ENCODE measurements at places on chromosomes 6 and 20.
A peak's percentile ranks its signal among the peaks of the same experiment; 100 is the strongest.

DNA sequence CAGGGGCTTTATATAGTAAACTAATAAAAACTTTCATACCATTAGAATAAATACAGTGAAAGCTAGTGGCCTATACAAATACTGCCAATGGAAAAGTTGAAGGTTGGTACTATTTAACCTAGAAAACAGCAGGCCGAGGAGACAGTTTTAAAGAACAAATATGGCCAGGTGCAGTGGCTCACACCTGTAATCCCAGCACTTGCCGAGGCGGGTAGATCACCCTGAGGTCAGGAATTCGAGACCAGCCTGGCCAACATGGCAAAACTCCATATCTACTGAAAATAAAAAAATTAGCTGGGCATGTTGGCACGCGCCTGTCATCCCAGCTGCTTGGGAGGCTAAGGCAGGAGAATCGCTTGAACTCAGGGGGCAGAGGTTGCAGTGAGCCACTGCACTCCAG is 24.8 kb downstream of the GLYATL3 start:
- no peak for DNase-seq

DNA sequence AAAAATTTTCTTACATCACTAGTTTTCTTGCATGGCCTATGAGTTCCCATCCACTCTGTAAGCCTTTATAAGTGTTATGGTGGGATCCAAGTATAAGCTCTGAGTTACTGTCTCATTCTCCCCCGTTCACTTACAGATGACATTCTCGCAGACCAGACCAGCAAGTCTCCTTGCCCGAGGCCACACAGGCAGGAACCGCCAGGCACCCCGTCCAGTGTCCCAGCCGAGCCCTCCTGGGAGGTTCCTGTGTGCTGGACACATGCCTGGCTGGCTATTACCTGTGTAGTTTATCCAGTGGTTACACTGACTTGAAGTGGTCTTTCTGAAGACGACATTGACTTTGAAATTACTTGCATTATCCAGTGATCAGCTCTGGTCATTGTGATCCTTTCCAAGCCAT is 234.8 kb upstream of the QKI start:
- no peak for DNase-seq

- no peak for DNase-seq
Observed at GRCh38 chr6:97060254-97060653, 135.7 kb downstream of the KLHL32 start.

DNA sequence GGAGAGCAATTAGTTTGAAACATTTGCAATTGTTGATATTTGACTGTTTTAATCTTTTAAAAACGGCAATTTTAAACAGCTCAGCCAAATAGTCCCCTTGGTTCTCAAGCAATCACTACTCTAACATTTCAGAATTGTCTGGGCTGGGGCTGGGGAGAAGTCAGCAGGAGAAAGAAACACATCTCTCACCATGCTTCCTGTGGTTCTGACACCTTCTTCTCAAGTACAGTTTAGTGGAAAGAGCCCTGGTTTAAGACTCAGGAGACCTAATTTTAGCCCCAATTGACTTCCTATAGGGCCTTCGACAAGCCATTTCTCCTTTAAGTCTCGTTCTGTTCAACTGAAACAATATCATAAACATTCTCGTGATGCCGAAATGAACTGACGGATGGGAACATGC is 168.4 kb upstream of the CDYL start:
- peak; percentile 22 for DNase-seq

GRCh38 chr6:43306086-43306485 is 2.5 kb downstream of the CRIP3 start:
- no peak for DNase-seq

DNA sequence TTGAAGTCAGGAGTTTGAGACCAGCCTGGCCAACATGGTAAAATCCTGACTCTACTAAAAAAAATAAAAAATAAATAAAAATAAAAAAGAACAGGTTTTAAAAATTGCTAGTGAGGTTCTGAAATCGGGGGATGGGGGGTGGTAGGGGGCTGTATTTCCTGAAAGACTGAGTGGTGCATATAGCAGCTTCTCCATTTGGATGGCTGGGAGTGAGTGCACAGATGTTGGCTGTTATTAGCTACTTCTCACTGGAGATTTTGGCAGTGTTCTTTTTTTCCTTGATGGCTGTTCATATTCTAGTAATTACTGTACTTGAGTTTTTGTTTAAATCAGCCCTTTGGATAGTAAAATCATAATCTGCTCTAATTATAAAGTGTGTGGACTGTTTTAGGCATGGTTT is 79.8 kb downstream of the RTN4IP1 start:
- DNase-seq = no peak

GRCh38 chr20:59352541-59352940 is 52.1 kb downstream of the EDN3 start:
- DNase-seq = no peak

DNA sequence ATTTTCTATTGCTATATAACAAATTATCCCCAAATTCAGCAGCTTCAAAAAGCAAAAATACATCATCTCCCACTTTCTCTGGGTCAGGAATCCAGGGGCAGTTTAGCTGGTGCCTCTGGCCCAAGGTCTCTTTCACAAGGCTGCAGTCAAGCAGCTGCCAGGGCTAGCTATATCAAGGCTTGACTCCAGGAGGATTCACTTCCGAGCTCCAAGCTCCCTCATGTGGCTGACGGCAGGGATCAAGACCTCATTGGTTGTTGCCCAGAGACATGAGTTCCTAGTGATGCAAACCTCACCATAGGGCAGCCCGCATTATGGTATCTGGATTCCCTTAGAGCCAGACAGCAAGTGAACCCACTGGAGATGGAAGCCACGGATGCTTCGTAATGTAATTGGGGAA is 1.3 kb upstream of the VNN1 start:
- DNase-seq = peak; percentile 83

DNA sequence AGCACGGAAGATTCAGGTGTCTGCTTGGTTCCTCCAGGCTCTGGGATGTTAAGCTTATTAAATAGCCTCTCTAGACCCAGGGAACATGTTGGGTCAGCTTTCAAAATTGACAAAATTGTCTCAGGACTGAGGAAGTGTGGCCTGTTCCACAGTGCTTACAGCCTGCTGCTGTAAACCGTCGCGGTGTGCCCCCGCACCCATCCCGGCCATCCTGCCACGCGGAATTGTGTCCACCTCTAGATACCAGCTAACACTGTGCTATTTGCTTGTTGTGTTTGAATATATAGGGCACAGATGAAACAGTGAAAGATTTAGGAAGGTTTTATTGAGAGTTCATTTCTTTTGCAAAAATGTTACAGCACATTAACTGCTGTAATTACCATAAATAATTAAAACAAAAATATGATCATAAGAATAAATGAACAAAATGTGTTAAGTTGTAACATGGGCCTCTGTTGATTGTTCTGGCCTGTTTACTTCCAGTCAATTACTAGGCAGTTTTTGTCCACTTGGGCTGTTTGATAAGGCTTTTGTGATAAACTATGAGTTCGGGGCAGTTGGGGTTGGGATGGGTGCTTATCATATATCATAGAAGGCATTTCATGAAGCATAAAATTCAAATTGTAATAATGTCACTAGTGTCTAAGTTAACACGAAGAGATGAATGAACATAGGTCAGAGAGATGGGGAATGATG is 77.4 kb downstream of the ARID1B start:
- no peak for DNase-seq

All from Ammon's horn (tissue), 1 donor.